Stimulated activated CD8-positive, alpha-beta memory T cell treated with anti-CD3 and anti-CD28 coated beads, Interleukin-15, amount 100 ng/mL, for 4 hours (primary cell): ENCODE measurements at places on chromosomes 2 and 18.

DNA sequence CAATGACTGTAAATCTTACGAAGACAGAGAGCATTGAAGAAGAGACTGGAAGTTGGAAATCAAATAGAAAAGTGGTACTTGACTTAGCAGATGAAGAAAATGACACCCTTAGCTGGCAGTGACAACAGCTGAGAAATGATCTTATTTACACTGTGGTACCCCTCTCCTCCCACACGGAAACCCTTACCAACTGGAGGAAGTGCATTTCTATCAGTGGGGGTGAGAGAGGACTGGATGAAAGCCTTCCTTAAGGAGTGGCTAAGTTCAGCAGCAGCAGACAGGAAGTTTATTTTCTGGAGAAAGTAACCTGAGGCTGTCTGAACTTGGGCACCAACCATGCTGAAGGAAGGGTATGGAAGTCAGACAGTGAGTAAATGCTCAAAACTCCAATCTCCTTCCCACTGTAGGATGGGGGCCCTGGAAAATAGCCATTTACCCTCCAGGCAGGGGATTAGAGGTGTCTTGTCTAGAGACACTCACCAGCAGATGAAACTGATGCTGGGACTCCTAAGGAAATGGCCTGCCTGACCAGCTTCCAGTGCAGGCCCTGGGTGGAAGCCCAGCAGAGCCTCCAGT is 160.2 kb upstream of the NCK2 start:
- DNase-seq: no peak

GRCh38 chr2:219441451-219442255 is 7.0 kb downstream of the SPEG start:
- peak; percentile 51 for DNase-seq

- DNase-seq: no peak
Measured at GRCh38 chr2:204024503-204024902, 87.9 kb downstream of the ICOS start.

- DNase-seq: peak; percentile 26
Measured at GRCh38 chr2:204177977-204178522, 241.5 kb downstream of the ICOS start.

GRCh38 chr2:32514946-32515345 is 112.9 kb upstream of the TTC27 start:
- no peak for DNase-seq

GRCh38 chr2:7449298-7449697 is 532.1 kb downstream of the RNF144A start:
- DNase-seq: no peak

GRCh38 chr2:22897428-22897827 is 487.6 kb upstream of the KLHL29 start:
- no peak for DNase-seq
